ENCODE measurements at places on chromosomes 3 and 15.

DNA sequence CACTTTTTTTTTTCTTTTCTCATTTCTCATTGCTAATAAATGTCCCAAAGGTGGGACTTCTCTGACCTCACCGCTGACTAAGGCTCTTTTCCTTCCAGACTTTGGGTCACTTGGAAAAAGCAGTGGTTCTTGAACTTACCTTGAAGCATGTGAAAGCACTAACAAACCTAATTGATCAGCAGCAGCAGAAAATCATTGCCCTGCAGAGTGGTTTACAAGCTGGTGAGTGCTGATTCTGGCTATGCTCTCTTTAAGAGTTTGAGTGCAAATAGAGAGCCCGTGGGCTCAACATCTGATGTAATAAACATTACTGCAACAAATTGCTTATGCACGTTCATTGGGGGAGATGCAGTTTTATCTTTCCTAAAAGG lies 2.0 kb downstream of the BHLHE40 start:
- DNase-seq, result peak; percentile 34

DNA sequence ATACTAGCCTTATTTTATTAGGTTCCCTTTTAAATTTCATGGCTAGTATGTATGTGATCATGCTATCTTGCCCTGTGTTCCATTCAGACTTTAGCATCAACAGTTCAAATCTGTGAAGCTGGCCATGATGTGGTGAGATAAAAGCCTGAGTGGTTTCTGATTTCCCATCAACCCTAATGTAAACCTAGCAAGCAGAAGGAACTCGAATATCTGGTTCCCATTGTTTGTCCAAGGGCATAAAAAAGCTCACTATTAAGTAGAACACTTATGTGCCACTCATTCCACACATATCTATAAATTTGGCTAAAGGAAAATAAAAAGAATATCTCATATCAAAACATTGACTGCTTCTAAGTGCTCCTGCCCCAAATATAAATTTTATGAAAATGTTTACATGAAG lies 311.7 kb downstream of the CADM2 start:
- DNase-seq, result no peak

GRCh38 chr3:11619946-11620652 lies 23.6 kb downstream of the VGLL4 start:
- DNase-seq, result no peak

GRCh38 chr3:15097891-15098290 lies 1.1 kb downstream of the RBSN start:
- DNase-seq, result no peak

GRCh38 chr3:81554801-81555200 lies 206.6 kb downstream of the GBE1 start:
- no peak for DNase-seq

GRCh38 chr3:72724070-72724469 lies 124.2 kb downstream of the SHQ1 start:
- DNase-seq, result no peak
